ENCODE measurements at places on chromosomes 2 and 18. TPM values are rescaled to one million over a fixed set of nuclear protein-coding genes. Genes with fewer than 3 reads are reported as not detected.

DNA sequence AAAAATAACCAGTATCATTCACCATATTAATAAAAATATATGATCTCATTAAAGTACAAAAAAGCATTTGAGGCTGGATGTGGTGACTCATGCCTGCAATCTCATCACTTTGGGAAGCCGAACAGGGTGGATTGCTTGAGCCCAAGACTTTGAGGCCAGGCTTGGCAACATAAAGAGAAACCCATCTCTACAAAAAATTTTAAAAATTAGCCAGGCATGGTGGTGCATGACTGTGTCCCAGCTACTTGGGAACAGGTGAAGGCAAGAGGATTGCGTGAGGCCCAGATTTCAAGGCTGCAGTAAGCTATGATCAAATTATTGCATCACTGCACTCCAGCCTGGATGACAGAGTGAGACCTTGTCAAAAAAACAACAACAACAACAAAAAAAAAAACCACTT is 75.9 kb downstream of the RAD51AP2 start:
- no peaks in the 10 kb centered on the region for H3K27me3 ChIP-seq
- no peak for DNase-seq
- H3K4me3 ChIP-seq: no peak overlapping the region
- no peak overlapping the region for H3K27ac ChIP-seq

- H3K4me3 ChIP-seq: no peak overlapping the region
- no peaks in the 10 kb centered on the region for H3K36me3 ChIP-seq
- peaks cover 46% of the 10 kb centered on the region for H3K4me1 ChIP-seq
- H3K27me3 ChIP-seq: no peaks in the 10 kb centered on the region
Observed at GRCh38 chr2:27320958-27321543, 1.8 kb downstream of the MPV17 start.

GRCh38 chr2:181198183-181198864 is 217.9 kb downstream of the UBE2E3 start:
- no peaks in the 10 kb centered on the region for H3K27me3 ChIP-seq
- H3K4me3 ChIP-seq: no peak overlapping the region

CD28 gene
- 0.31 TPM for total RNA-seq

VSNL1 gene
- not detected for total RNA-seq

ERMN gene
- not detected for total RNA-seq

Data from gastrocnemius medialis (tissue), 4 donors.